Right renal pelvis (tissue), 4 donors: ENCODE measurements at places on chromosomes 7 and 10. TPM values are rescaled to one million over a fixed set of nuclear protein-coding genes. Genes with fewer than 3 reads are reported as not detected.

- DNase-seq = no peak
These were observed 12.9 kb downstream of the CDH23 start for GRCh38 chr10:71409516-71410104.

DNA sequence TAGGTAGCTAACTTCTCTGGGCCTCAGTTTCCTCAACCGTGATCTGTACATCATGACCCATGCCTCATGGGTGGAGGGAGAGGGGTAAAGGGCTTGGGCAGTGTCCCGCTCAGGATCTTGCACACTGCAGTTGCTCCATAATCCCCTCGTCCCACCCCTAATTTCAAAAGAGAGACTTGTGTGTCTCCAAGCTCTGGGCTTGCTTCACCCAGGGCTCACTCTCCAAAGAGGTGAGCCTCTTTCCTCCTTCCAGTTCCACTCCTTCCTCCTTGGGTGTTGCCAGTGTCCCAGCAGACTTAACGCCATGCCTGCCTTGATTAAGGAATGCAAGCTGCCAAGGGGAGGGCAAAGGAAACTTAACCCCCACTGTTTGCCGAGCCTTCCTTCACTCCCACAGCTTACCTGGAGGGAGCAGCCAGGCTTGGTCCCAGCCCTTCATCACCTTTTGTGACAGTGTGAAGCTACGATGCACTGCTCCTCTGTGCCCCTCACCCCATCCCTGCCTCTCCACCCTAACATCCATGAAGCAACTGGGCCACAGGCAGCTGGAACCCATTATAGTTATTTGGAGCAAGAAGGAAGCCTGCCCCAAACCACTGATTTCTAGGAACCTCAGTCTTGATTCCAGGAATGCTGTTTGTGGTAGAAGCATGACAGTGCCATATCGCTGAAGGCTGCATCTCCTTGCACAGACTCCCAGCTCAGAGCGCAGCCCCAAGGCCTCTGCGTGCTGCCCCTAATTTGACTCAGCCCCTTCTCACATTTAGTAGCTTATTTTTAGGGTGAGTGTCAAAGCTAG, 363.3 kb downstream of the TNS3 start:
- no peak for DNase-seq

- DNase-seq = no peak
These were observed 11.3 kb downstream of the GNAI1 start for GRCh38 chr7:80145780-80146422.

DNA sequence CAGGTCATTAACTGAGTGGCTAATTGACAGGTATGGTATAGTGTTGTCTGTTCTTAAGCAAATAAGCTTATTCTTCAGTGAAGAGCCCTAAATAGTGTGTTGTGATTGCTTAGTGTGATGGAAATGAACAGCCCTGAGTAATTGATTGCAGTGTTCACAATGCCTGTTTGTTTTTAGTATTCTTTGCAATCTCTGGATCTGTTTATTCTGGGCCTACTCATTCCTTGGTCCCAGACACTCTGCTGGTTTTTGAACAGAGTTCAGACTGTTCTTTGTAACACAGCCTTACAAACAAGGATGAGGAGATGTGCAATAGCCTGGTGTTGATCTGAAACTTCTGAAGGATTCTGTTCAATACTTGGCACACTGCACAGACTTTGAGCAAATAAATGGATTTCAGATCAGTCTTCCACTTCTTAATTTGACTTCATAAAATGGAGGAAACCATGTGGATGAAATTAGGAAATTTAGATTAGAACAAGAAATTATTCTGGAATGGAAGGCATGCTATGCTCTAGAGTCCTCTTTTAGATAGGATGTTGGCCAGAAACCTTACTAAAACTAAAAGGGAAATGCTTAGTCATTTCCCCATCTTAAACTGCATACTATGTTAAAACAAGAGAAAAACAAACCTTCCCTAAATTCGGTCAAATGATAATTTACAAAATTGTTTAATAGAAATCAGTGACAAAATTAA, 444.2 kb upstream of the SEMA3D start:
- no peak for DNase-seq

GRCh38 chr7:127413962-127414361, 21.5 kb upstream of the ZNF800 start:
- DNase-seq = no peak

- no peak for DNase-seq
These were observed 276.7 kb downstream of the PARD3 start for GRCh38 chr10:34538281-34538829.

PTER gene
- polyA plus RNA-seq = 18.3 TPM
